Stimulated activated CD8-positive, alpha-beta memory T cell treated with anti-CD3 and anti-CD28 coated beads, Interleukin-12 subunit alpha, Interleukin-12 subunit beta, amount 100 ng/mL, for 4 hours (primary cell): ENCODE measurements at places on chromosomes 7 and 10.
A peak's percentile ranks its signal among the peaks of the same experiment; 100 is the strongest.

- no peak for DNase-seq
Observed at GRCh38 chr7:133829336-133829897, 297.7 kb upstream of the LRGUK start.

GRCh38 chr7:127760436-127761031 is 108.5 kb downstream of the SND1 start:
- no peak for DNase-seq

GRCh38 chr7:84735677-84736076 is 451.2 kb downstream of the SEMA3D start:
- no peak for DNase-seq

DNA sequence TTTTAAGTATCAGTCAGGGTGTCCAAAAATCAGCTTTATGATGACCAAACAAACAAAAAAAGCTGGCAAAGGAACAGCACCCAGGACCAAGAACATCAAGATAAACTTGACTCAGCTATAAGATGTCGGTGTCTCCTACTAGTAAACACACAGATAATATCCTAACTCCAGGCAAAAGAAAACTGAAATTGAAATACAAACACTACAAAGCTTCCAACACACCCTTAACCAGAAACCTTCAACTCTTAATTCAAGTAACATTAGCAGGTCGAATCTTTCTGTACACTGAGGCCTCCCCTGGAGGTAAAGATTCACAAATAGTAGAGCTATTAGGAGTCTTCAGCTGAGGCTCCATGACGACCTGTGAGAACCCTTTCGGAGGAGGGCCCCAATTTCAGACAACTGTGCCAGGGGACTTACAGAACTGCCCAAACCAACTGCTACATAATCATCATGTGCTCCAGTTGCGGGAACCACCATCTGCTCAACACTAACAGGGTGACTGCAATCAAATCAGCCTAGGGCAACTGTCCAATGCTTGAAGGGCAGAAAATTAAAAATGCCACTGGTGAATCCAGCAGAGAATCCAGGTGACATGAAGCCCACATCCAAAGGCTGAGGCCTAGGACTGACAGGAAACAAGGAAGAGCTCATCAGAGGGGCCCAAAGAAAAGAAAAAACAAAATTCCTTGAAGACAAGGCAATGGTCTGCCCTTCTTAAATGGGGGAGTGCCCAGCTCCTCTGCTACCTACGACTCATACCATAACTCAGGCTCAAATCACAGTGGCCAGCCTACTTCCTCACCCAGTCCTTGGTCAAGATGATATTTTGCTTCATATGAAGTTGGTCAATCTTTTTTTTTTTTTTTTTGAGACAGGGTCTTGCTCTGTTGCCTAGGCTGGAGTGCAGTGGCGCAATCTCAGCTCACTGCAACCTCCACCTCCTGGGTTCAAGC is 20.0 kb downstream of the XPNPEP1 start:
- no peak for DNase-seq

DNA sequence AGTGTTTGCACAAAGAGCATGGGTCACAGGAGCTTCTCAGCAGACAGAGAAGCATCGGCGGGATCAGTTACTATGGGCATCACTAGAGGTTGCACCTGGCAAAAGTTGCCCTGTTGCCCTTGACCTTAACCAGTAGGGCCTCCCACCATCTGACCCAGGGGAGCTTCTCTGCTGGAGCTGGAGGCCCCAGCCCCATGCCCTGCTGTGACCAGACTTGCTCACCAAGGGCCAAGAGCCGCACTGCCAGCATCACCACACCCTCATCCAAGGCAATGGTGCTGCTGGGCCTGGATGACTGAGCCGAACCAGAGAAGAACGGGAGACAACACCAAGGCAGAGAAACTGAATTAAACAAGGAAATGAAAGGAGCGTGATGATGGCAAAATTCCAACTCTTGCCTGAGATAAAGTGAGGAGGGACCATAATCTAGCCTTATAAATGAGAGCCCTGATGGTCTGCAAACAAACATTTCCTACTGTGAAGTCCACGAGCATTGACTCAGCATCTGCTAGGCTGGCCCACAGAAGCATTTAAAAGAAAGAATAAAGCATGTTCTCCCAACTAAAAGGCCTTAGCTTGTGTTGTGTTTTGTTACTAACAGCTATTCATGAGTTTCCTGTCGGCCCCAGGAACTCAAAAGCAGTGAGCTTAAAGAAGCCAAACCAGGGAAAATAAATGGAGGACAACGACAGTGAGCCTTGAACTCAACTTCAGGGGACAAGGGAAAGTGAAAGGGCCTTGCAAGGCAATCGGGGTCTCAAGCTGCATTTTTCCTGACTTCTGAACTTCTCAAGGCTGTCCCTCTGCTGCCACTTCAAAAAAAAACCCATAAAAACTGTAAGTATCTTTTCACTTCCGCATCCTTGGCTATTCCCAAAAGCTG is 60.4 kb downstream of the AFAP1L2 start:
- DNase-seq, result no peak

DNA sequence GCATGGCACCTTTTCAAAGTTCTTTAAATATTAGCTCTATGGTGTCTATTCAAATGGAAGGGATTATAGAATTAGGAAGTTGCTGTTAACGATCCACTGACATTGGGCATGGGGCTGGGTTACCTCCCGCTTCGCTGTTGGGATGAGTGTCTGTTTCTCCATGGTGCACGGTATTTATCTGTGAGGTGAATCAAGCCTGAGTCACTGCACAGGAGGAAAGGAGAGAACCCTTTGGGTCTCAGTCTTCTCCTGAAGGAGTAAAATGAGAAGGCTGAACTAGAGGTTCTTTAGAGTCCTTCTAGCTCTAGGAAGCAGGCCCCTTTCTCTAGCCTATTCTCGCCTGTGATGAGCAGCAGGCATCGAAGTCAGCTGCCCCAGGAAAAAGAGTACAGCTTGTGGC is 7.3 kb downstream of the JCAD start:
- DNase-seq, result no peak

DNA sequence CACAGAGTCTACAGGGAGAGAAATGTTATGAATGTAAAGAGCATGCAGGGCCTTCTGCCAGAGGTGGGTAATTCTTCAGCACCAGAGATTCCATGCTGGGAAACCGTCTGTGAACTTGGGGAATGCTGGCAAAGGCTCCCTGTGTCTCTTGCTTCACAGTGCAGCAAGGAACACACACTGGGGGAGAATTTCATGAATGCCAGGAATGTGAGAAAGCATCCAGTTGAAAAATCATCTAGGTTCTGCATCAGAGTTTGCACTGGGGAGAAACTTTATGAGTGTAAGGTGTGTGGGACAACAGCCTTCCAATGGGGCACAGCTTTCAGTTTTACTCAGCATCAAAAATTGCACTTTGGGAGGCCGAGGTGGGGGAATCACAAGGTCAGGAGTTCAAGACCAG is 224.3 kb upstream of the IGFBP3 start:
- no peak for DNase-seq

- no peak for DNase-seq
Observed at GRCh38 chr7:1850976-1851571, 181.0 kb downstream of the ELFN1 start.

DNA sequence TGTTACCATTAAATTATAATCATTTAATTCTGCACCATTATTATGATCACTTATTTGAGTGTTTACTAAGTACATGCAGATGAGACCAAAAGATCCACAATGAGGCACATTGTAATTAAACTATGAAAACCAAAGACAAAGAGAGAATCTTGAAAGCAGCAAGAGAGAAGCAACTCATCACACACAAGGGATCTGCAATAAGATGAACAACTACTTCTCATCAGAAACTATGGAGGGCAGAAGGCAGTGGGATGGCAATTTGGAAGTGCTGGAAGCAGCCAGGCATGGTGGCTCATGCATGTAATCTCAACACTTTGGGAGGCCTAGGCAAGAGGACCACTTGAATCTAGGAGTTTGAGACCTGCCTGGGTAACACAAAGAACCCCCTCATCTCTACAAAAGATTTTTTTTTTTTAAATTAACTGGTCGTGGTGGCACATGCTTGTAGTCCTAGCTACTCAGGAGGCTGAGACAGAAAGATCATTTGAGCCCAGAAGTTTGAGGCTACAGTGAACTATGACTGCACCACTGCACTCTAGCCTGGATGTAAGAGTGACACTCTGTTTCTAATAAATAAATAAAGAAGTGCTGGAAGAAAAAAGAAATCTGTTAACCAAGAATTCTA is 47.7 kb downstream of the CDK6 start:
- DNase-seq, result no peak

DNA sequence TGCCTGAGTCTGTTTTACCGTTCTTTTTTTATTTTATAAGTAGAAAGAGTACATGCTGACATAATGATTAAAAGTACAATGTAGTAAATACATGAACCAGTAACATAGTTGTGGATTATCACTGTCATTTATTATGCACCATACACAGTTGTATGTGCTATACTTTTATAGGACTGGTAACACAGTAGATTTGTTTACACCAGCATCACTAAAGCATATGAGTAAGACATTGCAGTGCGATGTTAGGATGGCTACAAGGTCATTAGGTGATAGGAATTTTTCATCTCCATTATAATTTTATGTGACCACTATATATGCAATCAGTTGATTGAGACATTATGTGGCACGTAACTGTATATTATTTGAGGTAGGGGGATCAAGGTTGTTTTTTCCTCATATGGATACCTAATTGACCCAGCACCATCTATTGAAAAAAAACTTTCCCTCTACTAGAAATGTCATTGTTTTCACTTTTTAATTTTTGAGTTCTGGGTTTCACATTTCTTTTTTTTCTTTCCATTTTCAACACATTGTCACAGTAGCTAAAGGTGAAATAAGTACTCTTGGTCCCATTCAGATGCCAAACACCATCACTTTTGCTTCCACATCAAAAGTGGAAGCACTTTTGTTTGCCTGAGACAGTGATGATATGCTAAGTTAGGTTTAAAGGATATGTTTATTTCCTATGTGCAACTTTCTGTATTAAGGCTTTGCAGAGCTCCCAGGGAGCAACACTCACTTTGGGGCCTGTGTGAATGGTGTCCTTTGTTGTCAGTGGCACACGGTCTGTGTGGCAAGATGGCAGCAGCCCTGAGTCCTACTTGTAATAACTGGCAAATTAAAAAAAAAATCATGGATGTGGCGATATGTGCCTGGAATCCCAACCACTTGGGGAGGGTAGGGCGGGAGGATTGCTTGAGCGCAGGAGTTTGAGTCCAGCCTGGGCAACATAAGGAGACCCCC is 17.1 kb downstream of the UBE2D1 start:
- no peak for DNase-seq

- no peak for DNase-seq
Observed at GRCh38 chr10:3623746-3624145, 161.3 kb downstream of the KLF6 start.

DNA sequence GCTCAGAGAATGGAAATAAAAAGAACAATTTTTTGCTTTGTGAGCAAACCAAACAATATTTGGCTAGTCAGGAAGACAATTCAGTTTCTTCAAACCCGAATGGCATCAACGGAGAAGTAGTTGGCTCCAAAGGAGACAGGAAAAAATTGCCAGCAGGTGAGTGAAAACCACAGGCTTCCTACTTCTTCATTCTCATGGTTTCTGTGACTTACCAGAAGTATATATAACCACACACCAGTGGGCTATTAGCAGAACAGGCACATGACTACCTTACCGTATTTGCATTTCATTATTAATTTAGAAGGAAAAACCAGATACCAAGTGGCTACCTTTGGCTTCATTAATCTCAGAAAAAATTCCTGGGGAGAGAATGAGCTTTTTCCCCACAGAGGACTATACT is 8.8 kb downstream of the TDRD1 start:
- no peak for DNase-seq

DNA sequence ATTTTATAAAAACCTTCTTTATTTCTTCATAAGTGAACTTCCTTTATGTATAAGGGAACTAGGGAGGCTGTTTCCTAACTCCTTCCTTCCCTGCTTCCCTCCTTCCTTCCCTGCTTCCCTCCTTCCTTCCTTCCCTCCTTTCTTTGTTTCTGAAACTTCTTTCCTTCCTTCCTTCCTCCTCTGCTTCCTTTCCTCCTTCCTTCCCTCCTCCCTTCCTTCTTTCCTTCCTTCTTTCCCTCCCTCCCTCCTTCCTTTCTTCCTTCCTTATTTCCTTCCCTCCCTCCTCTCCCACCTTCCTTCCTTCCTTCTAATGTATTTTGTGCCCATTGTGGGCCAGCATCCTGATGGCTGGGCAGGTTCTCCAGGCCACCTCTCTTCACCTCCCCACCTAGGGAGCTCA is 26.8 kb upstream of the UCN3 start:
- DNase-seq, result no peak

- DNase-seq, result no peak
Observed at GRCh38 chr7:36827726-36828703, 103.7 kb upstream of the AOAH start.

DNA sequence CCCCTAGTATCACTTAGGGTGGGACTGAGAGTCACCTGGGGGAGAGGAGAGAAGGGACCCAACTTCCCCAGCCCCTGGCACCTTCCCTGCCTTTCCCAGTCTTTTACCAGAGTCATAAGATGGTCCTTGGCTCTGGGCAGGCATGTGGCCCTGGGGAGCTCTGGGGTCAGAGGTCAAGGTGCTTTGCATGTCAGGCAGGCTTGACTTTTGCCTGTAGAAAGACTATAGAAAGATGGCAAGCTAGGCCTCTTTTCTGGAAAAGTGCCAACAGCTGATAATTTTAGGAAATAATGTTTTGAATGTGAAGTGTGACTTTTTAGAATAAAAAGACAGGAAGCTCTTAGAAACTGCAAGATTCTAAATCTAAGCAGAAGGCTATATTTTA is 67.5 kb downstream of the MKI67 start:
- DNase-seq, result no peak

DNA sequence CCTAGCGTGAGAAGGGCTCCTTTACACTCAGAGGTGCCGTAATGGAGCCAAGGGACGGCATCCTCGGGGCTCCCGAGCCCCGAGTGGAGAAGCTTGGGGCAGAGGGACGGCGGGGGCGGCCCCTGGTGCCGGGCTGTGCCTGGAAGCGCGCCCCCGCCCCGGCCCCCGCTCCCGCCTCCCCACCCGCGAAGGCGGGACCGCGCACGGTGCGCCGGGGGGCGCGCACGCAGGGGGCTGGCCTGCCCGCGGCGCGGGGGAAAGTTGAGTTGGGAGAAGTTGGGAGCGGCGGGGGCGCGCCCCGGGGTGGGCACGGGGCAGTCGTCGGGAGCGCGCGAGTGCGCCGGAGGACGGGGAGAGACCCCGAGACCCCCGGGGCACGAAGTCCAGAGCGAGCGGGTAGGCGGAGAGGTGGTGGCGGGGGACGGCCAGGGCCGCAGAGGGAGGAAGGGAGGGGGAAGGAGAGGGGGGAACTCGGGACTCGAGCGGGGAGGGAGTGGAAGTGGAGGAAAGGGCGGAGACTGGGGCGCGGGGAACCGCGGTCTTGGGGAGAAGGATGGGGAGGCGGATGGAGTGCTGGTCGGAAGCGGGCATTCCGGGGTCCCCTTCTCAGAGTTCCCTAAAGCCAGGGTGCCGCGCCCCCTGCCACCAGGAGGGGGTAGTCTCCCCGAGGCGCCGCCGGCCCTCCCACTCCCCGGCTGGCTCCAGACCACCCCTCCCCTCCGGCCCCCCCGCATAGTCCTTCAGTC is at the start of gene SLC4A2:
Gene SLC4A2 (plus strand): TSS at position 223 of the 746 bp plus-strand sequence. CDS start 2,399 bp downstream, outside the sequence.
- peak; percentile 69 for DNase-seq

GRCh38 chr7:53518319-53518718 is 482.9 kb downstream of the POM121L12 start:
- no peak for DNase-seq

- DNase-seq, result no peak
Observed at GRCh38 chr7:47498229-47499056, 83.5 kb downstream of the TNS3 start.
